HS-5 (cell line): ENCODE measurements at places on chromosomes 6 and 20.

- no peak for DNase-seq
These were observed 54.4 kb downstream of the RTN4IP1 start for GRCh38 chr6:106574741-106575458.

GRCh38 chr6:35850208-35850607, 45.1 kb downstream of the LHFPL5 start:
- no peak for DNase-seq

DNA sequence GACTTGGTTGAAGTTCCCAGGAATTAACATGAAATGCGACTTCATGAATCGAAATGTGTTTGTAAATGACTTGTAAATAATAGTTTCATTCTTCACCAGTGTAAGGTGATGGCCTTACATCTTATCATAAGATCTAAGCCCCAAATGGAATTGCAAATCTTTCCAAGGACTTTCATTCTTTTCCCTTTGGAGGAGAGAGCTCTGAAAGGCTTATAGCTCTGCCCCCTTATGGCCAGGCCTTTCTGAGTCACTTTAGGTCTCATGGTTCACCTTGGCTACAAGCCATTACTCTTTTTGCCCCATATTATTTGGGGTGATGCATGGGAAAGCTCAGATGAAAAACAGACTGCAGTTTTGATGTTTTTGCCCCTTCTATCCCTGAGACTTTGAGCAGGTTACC, 209.1 kb upstream of the BMP2 start:
- DNase-seq = no peak

DNA sequence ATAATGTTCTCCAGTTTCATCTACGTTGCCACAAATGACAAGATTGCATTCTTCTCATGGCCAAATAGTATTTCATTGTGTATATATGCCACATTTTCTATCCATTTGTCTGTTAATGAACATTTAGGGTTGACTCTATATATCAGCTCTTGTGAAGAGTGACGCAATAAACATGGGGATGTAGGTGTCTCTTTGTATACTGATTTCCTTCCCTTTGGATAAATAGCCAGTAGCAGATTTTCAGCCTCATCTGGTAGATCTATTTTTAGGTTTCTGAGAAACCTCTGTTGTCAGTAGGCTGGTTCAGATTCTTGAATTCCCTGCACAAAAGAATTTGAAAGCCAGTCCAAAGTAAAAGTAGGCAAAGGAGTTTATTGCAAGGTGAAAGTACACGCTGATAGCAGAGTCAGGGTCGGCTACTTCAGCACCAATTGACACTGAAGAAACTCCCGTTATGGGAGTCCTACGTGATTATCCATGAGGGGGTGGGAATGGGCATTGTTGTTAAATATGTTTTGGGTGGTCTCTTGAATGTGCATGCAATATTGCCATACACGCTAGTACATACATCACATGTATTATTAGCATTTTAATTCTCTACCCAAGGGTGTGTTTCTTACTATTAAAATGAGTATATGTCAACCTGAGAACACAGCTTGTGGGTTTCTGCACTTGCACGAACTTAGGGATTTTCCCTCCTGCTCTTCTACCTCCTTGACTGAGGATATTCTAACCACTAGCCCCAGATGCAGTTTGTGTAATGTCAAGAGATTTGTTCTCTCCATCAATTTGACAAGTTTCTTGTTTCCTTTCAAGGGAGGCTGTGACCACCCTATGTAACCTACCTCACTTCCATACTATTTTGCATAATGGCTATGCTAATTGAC, 14.4 kb upstream of the SLC17A2 start:
- no peak for DNase-seq

- no peak for DNase-seq
These were observed 37.5 kb downstream of the AIG1 start for GRCh38 chr6:143098054-143098671.

- no peak for DNase-seq
These were observed 53.3 kb upstream of the PRL start for GRCh38 chr6:22350109-22350508.

- DNase-seq = no peak
These were observed 69.7 kb upstream of the TBC1D7 start for GRCh38 chr6:13398069-13398381.

GRCh38 chr6:7108196-7108963, 619 bp downstream of the RREB1 start:
- no peak for DNase-seq

DNA sequence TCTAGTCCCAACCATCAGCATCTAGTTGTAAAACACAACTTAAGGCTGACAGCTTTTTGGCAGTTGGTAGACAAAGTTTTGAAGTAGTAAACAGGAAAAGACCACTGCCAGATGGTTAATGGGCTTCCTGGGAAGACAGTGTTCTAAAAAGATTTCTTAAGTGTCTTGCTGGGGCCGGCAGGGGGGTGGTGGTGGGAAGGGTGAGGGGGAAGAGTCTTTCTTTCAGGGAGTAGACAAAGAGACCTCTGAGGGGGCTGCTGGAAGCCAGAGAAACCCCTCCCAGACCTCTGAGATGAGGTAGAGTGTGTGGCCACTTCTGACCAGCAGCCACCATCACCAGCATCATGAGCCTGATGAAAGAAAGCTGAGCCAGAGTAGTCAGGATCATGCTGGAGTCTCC, 784.9 kb downstream of the TENT5A start:
- DNase-seq = no peak
